ENCODE measurements at places on chromosomes 7 and 10. TPM values are rescaled to one million over a fixed set of nuclear protein-coding genes. Genes with fewer than 3 reads are reported as not detected.

- no peak for DNase-seq
- H3K27ac ChIP-seq, result no peak overlapping the region
- H3K36me3 ChIP-seq, result no peaks in the 10 kb centered on the region
- peaks cover 49% of the 10 kb centered on the region for H3K27me3 ChIP-seq
- H3K4me1 ChIP-seq, result peaks cover under 1% of the 10 kb centered on the region
- H3K4me3 ChIP-seq, result no peak overlapping the region
Observed at GRCh38 chr10:103549349-103549685, 55.8 kb downstream of the NEURL1 start.

GRCh38 chr7:26022982-26023381 is 129.0 kb upstream of the NFE2L3 start:
- no peak overlapping the region for H3K4me3 ChIP-seq
- DNase-seq, result no peak
- H3K4me1 ChIP-seq, result no peaks in the 10 kb centered on the region
- peaks cover 3% of the 10 kb centered on the region for H3K27me3 ChIP-seq

Gene GNGT1
- not detected for total RNA-seq

DNA sequence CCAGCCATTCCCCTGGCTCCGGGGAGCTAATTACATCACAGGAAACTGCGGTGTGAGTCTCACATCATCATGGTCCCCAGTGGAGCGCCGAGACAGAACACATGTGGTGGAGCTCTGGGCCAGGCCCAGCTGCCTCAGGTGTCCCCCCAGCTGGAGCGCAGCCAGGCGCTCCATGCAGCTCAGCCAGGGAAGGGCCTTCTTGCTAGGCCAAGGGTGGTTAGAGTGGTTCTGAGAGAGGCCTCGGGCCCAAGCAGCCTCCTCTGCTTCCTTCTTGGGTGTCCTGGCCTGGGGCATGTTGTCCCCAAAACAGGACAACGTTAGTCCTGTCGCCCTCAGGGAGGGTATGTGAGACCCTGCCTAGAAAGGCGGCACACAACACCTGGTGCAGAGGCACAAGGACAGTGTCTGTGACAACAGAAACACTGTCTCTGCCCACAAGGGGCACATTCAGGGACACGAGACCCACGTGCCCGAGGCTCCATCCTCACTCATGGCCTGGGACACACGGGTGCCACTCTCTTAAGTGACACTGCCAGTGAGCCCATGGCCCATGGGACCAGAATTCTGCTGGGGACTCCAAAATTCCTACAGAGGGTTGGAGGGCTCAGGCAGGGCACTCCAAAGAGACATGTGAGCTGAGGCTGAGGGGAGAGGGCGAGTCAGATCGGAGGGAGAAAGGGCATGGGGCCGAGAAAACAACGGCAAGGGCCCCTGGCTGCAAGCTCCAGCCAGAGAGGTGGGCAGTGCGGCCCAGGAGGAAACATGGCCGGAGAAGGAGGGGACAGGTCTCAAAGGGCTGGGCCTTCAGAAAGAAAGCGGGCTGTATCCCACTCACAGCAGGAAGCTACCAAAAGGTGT is 37.0 kb upstream of the RET start:
- H3K4me3 ChIP-seq, result no peak overlapping the region
- no peak for DNase-seq
- H3K36me3 ChIP-seq, result no peaks in the 10 kb centered on the region
- no peaks in the 10 kb centered on the region for H3K4me1 ChIP-seq

Gene DPCD
- total RNA-seq, result 38.4 TPM
